ENCODE measurements at places on chromosomes 2 and 18.

- DNase-seq = no peak
Observed at GRCh38 chr2:111522231-111522768, 361.7 kb downstream of the ANAPC1 start.

DNA sequence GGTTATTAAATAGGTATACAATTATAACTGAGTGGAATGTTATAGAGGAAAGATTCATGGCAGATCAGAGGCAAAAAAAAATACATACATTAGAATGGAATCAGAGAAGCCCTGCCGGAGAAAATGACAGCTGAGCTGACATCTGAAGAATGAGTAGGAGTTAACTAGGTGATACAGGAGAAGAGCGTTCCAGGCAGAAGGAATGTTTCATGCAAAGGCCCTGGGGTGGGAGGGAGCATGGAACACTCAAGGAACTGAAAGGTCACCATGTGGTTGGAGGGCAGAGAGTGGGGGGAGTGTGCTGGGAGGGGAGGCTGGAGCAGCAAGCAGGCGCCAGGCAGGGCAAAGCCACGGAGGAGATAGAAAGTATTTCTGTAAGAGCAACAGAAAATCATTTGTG, 31.6 kb upstream of the CDK5R2 start:
- no peak for DNase-seq

GRCh38 chr2:18903750-18904149, 314.4 kb upstream of the NT5C1B start:
- no peak for DNase-seq

GRCh38 chr2:157442636-157443035, 1.3 kb downstream of the CYTIP start:
- no peak for DNase-seq

DNA sequence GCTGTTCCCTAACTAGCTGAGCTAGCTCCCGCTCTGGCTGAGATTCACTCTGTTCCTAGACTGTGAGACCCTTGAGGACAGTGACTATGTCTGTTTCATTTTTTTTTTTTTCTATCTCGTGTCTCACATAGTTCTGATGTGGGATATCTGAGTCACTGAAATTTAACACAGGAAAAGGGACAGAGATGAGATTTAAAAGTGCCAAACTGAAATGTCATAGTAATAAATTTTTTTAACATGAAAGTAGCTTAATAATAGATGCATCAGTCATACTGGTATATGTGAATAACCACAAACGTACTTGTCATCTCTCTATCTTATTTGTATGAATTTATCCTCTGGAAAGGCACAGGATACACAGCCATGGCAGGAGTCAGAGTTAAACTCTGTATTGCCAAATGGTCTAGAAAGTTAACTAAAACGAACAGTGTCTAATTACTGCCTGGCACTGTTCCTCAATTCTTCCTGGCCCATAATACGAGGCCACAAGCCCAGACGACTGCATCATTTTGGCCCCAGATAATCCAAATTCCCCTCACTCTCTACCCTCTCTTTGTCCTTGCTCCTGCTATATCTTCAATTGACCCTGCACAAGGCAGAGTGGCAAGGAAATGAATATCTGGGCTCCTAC, 87.5 kb downstream of the SATB2 start:
- no peak for DNase-seq

DNA sequence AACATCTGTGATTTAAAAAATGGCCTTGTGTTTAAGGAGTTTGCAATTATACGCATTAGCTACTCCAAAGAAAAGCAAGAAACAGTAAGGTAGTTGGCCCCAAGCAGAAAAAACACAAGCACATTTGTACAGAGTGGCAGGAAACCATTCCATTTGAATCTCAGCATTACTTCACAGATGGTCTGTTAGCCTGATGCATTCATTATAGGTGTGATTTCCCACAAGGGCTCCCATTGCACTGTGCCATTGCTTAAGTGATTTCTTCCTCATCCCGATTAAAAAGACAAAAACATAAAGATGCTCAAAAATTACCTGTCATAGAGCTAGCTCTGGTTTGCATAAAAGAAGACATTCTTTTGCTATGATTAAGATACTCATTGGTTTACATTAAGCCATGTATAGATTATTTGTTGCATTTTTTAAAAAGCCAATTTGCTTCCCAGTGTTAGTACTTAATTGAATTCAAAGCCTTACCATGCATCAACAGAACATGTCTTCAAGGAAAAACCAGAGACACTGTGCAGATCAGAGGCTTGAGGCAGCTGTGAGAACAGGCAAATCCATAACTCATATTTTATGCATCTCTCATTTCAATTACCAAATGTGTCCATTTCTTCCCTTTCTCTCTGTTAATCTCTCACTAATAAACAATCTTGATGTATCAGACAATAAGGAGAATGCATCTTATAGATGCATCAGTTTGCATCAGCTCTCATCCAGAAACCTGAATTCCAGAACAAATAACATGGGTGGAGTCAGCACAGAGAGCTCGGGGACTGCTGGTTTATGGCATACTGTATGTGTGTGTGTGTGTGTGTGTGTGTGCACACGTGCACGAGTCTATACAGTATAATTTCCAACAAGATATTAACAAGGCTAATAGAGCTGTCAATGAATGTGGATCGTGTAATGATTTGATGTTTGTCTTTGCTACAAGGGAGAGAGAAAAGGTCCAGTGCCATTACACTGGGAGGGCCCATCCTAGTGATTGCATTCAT, 558.6 kb upstream of the HS6ST1 start:
- DNase-seq = no peak

GRCh38 chr2:241300000-241300399, 15.5 kb downstream of the HDLBP start:
- DNase-seq = no peak

DNA sequence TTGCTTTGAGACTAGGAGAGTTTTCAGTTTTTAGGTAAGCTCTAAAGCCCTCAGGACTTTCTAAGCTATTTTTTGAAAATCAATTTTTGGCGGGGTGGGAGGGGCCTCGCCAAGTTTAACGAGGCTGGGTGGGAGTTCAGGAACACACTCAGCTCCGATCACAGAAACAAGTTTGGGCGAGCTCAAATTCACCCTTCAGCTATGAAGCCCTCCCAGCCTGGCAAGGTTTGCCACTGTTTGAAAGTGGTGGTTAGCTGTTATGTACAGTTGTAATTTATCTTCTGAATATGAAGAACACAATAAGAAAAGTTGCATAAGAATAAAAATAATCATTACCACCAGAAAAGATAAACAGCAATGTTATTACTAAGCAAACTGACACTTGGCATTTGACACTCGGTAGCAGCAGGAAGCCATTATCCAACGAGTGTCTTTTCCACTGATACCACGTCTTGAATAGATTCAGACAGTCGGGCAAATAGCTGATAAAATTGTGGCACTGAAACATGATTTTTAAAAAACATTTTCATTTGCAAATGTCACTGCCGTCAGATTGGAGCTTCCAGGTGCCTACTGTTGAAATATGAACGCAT, 59.8 kb downstream of the KCTD1 start:
- DNase-seq = no peak

GRCh38 chr18:50749421-50749820, 70.4 kb downstream of the MRO start:
- no peak for DNase-seq

DNA sequence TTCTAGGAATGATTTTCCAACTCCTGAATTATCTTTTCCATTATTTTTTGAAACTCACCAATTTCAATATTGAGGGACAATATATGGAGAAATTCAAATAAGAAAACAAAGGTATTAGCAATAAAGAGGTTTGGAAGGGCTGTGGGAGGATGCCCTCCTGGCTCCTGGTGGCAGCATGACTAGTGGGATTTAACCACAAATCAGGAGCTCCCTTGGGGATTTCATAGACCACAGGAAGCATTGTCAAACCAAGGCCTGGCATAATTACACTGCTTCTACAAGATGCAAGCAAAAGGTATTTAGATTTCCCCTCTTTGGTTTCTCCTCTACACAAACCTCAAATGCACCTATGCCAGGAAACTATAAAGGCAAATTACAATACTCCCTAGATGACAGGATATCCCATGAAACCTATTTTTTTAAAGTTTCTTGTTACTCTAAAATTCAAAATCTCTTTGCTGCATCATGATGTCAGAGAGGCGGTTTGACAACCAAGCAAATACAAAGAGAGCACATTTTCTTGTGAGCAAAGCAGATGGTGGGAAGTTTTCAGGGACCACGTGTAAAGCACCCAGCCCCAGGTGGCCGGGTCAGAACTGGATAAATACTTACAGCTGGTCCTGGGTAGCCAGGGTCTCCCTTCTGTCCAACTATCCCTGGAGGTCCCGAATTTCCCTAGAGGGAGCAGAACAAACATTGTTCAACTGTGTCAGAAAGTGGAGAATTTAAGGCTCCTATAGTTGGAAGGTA, 67.9 kb downstream of the COL6A3 start:
- no peak for DNase-seq

GRCh38 chr2:138950486-138950885, 170.3 kb upstream of the NXPH2 start:
- DNase-seq = no peak

GRCh38 chr2:59684771-59685166, 868.7 kb downstream of the BCL11A start:
- DNase-seq = no peak

DNA sequence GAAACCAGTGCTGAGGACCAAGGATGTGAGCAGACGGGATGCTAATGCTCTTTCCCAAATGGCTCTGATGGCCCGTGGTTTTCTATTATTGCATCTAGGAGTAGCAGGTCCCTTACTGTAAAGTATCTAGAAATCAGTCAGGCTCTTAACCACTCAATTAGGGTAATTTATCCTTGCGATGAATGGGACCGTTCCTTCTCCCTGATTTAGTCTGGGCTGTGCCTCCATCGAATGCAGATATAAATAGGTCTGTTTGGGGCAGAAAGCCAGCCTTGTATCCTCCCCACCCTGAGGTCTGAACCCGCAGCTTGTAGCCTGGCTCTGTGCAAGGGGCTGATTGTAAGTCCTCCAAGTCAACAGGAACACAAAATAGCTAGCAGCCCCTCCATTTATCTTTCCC, 9.5 kb upstream of the SMARCAL1 start:
- DNase-seq = no peak

DNA sequence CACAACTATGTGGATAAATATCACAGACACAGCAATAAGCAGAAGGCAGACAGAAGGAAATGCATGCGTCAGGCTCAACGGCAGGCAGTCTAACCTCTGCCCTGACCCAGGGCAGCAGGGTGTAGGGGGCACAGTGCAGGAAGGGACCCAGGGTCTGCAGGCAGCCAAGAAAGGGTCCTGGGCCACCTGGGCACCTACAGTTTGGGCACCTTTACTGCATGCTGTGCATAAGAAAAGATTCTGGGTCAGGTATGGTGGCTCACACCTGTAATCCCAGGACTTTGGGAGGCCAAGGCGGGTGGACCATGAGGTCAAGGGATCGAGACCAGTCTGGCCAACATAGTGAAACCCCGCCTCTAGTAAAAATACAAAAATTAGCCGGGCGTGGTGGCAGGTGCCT, 17.7 kb downstream of the PASK start:
- DNase-seq = no peak

DNA sequence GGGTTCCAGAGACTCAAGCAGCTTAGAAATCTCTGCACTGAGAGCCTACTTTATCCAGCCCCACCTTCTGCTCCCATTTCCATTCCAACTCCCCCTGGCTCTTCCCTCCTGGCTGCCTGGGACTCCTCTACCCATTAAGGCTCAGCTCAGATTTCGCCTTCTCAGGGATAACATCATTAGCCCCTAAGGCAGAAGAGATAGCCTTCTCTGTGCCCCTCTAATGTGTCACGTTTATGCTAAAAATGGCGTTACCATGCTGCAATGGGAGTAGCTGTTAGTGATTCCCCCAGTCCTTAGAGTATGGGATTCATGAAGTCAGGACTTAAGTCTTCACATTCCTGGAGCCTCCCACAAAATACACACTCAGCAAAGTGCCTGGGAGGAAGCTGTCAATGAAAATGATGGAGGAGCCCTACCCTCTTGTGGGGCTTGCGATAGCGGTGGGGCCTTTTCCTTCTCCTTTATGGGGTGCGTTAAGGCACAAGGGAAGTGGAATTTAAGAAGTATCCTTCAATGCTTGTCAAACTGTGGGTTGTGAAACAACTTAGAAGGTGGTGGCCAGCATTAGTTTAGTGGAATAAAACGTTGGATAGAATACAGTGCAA, 144.7 kb upstream of the COPS8 start:
- DNase-seq = no peak

- DNase-seq = no peak
Observed at GRCh38 chr2:127080938-127081755, 25.8 kb downstream of the BIN1 start.

GRCh38 chr2:238424313-238424700, 2.4 kb upstream of the ASB1 start:
- DNase-seq = no peak

DNA sequence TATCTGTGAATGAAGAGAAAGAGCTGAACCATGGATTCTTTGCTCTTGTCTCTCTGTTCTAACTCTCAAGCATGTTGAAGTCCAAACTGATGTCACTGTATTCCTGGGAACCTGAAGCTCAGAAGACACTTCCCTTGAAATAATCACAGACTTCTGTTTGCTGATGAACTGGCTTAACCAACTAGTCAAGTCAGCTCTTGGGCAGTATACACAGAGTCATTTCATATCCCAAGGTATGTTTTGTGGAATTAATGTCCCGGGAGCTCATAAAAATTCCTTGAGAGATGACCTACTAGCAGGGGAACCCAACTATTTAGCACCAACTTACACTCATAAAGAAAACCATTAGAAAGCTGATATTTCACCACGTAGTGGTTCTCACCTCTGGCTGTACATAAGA, 156.6 kb downstream of the NR4A2 start:
- DNase-seq = no peak

DNA sequence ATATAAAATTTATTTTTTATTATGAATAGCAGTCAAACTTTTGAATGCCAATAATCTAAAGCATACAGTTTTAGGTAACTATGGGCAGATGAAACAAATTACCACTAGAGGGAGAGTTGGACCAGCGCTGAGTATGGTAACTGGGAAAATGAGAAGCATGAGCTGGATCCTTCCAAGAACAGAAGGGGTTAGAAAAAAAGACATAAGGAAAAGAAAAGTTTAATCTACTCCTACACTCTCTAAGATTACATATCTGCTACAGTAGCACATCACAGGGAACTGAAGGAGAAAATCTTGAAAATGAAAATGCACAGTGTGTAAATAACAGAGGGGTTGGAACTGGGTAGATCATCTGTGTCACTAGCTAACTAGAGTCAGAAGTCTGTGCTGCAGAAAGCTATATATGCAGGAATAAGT, 15.5 kb downstream of the REG3G start:
- no peak for DNase-seq
